Sigmoid colon (tissue), 7 donors: ENCODE measurements at places on chromosomes 13 and 19. TPM values are rescaled to one million over a fixed set of nuclear protein-coding genes. Genes with fewer than 3 reads are reported as not detected.

RUBCNL gene
- total RNA-seq, result 2.0 TPM

DNA sequence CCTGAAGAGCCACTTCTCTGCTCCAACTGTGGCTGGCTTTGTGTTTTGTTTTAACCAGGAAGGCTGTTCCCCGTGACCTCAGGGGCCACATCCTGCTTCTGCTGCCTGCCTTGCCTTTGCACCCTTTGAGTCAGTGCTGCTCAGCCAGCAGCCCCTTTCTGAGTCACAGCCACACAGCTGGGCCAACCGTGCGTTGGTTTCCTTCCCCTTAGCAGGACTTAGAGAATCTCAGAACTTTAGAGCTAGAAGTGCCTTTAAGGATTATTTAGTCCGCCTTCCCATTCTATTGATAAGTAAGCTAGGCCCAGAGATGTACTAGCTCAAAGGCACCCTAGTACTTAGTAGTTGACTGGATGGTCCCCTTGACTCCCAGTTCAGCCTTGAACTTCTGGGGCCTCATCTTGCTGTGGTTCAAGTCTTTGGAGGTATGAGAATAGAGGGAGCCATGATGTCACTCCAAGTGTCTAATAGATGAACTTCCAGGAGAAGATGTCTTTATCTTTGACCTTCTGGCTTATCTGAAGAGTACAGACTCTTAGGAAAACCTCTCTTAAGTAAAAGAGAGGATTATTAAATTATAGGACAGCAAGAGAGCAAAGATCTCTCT, 8.0 kb downstream of the RGCC start:
- DNase-seq, result no peak

GRCh38 chr19:40836754-40837429, 13.4 kb downstream of the CYP2A6 start:
- DNase-seq, result no peak

DNA sequence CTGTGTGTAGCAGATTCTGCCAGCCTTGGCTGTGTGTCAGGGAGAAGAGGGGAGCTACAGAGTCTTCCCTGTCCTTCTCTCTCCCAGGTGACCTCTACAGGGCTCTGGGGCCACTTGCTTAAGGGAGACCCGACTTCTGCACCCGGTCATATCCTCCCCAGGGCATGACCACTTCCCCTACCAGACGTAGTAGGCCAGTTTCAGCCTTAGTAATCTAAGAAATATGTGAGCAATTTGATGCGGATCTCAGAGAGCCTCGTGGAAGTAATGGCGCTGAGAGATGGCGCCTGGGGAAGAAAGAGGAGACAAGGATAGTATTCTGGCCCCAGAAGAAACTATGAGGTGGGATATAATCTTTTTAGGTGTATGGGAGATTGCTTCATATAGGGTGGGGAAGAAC, 41.9 kb downstream of the NFIX start:
- DNase-seq, result no peak

DNA sequence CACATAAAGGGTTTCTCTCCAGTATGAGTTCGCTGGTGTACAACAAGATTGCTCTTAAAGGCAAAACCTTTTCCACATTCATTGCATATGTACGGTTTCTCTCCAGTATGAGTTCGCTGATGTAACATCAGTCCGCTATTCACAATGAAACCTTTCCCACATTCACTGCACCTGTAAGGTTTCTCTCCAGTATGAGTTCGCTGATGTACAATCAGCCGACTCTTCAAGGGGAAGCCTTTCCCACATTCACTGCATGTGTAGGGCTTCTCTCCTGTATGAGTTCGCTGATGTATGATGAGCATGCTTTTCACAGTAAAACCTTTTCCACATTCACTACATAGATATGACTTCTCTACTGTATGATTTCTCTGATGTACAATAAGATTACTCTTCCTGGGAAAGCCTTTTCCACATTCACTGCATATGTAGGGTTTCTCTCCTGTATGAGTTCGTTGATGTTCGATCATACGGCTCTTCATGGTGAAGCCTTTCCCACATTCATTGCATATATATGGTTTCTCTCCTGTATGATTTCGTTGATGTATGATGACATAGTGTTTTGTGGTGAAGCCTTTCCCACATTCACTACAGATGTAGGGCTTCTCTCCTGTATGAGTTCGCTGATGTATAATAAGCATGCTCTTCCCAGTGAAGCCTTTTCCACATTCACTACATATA, 6.0 kb upstream of the ZNF614 start:
- no peak for DNase-seq

KRTDAP gene
- not detected for total RNA-seq

- DNase-seq, result no peak
These were observed 15.6 kb upstream of the SMARCA4 start for GRCh38 chr19:10945264-10945663.

DNA sequence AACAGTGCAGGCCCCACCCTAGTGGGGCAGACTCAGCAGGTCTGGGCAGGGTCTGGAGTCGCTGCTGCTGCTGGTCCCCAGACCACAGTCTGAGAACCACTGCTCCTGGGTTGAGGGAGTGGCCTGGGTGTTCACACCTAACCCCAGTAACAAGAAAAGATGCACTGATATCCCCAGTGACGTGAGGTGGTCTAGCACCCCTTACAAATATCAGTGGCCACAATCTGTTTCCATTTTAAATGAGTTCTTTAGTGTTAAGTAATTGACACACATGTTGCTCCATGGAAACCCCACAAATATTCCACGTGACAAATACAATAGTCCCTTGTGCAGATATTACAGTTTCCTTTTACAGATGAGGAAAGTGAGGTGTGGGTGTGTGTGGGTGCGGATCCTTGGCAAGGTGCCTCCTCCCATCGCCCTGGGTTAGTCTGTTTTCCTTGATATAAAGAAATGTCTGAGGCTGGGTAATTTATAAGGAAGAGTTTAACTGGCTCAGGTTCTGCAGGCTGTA, 96.3 kb upstream of the GPR183 start:
- no peak for DNase-seq

IGFLR1 gene
- total RNA-seq, result 11.4 TPM

ZNF554 gene
- 3.3 TPM for total RNA-seq

- DNase-seq, result peak; percentile 97
These were observed 11.9 kb upstream of the FOSB start for GRCh38 chr19:45455707-45456499.

- DNase-seq, result no peak
These were observed 1582.8 kb downstream of the OLFM4 start for GRCh38 chr13:54611390-54611789.

DNA sequence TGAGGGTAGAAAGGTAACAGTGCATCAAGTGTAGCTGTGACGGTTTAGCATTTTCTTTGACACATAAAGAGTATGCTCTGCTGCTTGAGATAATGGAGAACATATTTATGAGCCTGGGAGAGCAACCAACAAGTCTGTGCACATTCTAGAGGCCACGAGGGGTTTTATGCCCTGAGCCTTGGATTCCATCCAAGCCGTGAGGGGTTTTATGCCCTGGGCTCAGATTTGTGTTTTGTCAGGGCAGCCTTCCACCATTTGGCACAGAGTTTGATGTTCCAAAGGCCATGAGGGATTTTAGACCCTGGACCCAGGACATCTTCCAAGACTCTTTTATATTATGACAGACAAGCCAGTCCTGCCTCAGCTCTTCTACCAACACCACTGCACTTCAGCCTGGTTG, 106.4 kb downstream of the ZNF486 start:
- no peak for DNase-seq

GRCh38 chr19:3024870-3025548, 4.1 kb downstream of the TLE2 start:
- no peak for DNase-seq

- DNase-seq, result no peak
These were observed 20.1 kb upstream of the CAMSAP3 start for GRCh38 chr19:7575434-7576040.

GRCh38 chr19:50476224-50476906, at the start of the genes EMC10 and GARIN5A:
TSS of gene EMC10 (plus strand) at chr19:50476507. CDS start at chr19:50476545, 38 bp downstream.
TSS of gene GARIN5A (minus strand) at chr19:50476848. CDS start at chr19:50476388, 460 bp downstream.
- DNase-seq, result peak; percentile 95

DNA sequence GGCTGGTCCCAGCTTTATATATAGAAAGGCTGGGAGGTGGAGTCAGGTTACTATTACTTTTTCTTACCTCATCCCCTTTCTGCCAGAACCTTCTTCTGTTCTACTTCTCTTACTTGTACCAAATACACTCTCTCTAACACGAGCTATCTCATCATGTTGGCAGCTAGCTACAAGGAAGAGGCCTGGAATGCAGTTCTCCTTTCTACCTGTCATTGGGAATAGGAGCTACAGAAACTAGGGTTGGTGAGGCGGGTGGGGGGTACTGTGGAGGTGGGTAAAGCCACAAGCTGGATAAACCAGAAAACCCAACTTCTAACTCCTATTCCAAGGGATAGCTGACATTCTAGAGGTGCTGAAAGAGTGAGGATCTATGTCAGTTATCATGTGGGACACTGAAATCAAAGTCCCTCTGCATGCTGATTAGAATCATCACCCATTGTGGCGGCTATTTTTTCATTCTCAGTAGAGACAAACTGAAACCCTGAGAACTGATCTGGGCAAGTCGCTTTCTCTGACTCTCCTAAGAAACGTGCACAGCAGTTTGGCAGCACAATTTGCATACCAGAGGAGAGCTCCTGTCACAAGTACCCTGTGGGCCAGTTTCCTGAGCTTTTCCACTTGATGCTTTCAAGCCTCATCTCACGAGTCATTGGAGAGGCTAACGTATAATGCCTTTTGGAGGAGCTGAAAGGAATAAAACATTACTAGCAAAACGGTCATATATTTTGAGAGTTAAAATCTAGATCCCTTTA, 358.1 kb downstream of the ENOX1 start:
- DNase-seq, result no peak

CYP4F3 gene
- not detected for total RNA-seq

SIGLEC5 gene
- total RNA-seq, result 0.49 TPM

UBE2L5 gene
- 0.95 TPM for total RNA-seq

ZNF726 gene
- total RNA-seq, result 2.5 TPM

GRCh38 chr19:48962029-48962848, 2.9 kb upstream of the FTL start:
- peak; percentile 80 for DNase-seq

- no peak for DNase-seq
These were observed 38.4 kb downstream of the ZDHHC20 start for GRCh38 chr13:21420706-21421105.

GJB2 gene
- total RNA-seq, result 0.49 TPM

- no peak for DNase-seq
These were observed 39.3 kb downstream of the MBNL2 start for GRCh38 chr13:97261254-97262005.

CD70 gene
- total RNA-seq, result not detected

DNA sequence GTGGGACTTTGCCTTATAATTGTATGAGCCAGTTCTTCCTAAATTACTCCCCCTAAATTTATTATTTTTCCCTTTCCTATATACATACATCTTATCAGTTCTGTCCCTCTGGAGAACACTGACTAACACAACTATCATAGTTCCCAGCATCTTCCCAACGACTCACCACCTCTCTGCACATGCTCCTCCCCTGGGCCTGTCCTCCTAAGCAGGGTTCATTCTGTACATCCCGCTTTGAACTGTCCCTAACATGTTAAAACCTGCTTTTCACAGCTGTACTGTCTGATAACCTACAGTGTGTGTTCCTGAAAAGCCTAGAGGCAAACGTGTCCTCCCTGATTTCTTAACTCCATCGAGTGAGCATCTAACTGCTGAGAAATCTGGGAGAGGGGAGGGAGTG, 141.7 kb downstream of the EFNB2 start:
- DNase-seq, result no peak

- DNase-seq, result no peak
These were observed 202.6 kb downstream of the TSHZ3 start for GRCh38 chr19:31146546-31147183.

GRCh38 chr13:63403733-63404132, 1988.1 kb upstream of the PCDH20 start:
- DNase-seq, result no peak

- DNase-seq, result no peak
These were observed 844.6 kb downstream of the SLITRK6 start for GRCh38 chr13:84954636-84955035.

DNA sequence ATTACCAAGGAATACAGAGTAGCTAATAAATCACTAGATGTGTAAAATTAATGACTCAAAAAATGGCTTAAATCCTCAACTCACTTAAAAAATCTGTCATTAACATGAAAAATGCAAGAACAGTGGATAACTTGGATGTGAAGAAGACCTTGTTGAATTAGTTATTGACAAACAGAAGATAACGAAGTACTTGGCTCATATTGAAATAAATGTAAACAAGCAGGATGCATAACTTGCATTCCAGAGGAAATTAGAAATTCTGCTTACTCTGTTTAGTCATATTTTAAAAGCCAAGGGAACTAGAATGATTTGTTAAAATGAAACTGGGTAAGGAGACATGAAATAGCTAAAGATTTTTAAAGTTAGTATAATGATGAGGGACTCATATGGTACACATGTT, 1812.2 kb downstream of the PCDH9 start:
- DNase-seq, result no peak

GRCh38 chr13:78022164-78022877, 103.7 kb upstream of the EDNRB start:
- no peak for DNase-seq

DNA sequence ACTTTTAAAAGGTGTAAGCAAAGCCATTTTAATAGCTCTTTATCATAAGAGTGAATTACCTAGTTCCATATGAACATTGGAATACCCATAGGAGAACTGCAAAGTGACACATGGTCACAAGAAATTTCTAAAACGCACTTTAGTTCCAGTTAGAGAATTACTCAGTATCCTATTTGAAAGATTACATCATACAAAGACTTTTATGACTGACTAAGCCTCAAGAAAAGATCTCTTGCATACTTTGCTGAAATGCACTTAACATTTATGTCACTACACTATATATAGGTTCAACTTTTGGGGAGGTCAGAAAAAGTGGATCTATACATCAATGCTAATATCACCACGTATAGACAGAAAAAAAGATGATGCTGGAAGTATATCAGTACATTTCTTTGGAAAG, 7.1 kb downstream of the PCDH9 start:
- no peak for DNase-seq

- DNase-seq, result peak; percentile 69
These were observed 14.7 kb upstream of the ADGRE5 start for GRCh38 chr19:14366529-14366928.

MAP2K2 gene
- total RNA-seq, result 63.4 TPM

DNA sequence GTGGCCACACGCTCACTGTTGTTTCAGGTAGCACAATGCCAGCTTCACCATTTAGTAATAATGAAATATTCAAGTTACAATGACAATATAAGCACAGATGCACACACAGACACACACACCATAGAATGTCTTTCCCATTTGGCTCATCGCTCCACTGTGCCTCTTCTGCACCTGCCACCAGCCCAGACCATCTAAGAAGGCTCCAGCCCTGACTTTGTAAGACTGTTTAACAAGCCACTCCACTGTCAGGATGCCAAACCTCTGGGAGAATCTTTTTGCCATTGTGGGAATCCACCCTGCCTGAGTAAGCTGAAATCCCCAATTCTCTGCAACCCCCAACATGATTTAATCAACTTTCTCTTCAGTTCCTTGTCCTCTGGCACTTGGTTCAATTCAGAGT, 60.6 kb downstream of the LHFPL6 start:
- no peak for DNase-seq

DNA sequence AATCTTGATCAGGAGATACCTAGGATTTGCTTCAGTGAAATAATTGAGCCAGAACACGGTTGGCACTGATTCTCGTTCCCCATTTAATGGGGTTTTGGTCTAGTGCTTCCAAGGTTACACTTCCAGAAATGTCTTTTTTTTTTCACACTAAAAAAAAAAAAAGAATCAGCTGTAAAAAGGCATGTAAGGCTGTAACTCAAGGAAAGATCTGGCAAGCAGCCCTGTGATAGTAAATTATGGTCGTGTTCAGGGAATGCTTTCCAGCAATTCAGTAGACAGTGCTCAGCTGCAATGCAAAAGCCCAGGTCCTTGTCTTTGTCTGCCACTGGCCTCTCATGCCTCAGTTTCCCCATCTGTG, 27.2 kb upstream of the NDUFS7 start:
- DNase-seq, result no peak
